CD4-positive, alpha-beta T cell treated with Interleukin-2 at 100 ng/mL for 4 hours (primary cell): ENCODE measurements at places on chromosomes 11 and 22.
A peak's percentile ranks its signal among the peaks of the same experiment; 100 is the strongest.

GRCh38 chr11:88183233-88183632 is 8.0 kb upstream of the RAB38 start:
- no peak for DNase-seq

- DNase-seq: no peak
These were observed 47.1 kb downstream of the ADM start for GRCh38 chr11:10351765-10352641.

- no peak for DNase-seq
These were observed 235.5 kb downstream of the GRIK4 start for GRCh38 chr11:120746836-120747609.

DNA sequence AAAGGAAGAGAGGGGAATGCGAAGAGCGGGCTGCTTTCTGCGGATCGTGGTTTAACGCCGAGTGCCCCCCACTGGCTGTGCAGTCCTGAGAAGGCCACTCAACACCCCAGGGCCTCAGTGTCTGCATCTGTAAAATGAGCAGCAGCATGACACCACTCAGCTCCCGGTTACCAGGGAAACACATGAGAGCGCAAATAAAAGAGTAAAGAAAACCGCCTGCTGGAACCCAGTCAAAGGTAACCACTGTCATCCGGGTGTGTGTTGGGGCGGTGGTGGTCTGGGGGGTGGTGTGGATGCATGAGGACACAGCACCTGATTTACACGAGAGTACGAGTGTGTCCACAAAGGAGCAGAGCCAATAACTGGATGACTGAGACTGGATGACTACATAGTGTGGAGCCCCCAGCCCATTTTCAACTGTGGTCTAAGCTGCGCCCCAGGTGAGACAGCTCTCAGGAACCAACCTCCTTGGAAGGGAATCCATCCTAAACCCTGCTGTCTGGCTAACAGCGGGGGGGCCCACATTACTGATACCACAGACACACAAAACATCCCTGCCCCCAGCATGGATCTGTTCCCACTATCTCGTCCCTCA is 5.7 kb downstream of the CELSR1 start:
- DNase-seq: no peak

DNA sequence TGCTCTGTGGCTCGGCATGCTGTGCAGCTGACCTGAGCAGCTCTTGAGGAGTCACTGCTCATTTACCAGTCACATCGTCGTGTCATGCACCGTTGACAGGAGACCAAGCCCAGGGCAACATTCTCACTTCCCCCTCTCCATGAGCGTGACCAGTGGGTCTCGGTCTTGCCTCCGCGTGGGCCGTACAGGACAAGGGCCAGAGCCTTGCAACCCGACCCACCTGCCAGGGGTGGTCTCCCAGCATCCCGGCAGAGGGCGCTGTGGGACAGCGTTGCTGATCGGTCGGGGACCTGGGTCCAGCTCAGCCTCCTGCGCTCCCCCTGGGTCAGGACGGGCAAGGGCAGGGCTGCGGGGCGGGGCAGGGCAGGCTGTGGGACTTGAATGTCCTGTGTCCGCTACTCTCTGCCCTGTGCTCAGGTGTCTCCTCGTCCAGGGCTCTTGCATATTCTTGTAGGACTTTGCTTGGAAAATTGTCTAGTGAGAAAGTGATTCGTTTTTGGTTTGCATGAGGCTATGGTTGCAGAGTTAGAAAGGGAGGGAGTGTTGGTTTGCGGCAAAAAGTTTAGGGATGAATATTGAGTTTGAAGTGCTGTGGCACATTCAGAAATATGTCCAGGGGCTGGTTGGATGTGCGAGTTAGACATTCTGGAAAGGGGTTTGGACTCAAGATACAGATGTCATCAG is 16.2 kb downstream of the EIF4G2 start:
- peak; percentile 82 for DNase-seq

DNA sequence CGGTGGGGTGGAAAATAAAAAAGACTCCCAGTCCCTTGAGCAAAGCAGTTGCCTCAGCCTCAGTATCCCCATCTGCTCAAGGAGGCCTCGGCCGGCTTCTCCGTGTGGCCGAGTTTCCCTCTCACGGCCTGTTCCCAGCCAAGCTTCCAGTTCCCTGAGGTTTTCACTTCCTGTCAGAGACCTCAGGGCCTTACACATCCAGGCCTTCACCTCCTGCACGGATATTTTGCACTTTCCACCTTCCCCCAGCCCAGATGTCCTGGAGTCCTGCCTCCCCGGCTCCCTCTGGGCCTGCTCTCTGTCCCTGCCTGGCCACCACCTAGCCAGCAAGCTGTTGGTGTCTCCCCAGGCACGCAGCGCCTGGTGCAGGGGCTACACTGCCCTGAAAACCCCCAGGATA is 41.1 kb upstream of the CD82 start:
- no peak for DNase-seq

GRCh38 chr22:47564651-47565434 is 802.4 kb downstream of the TBC1D22A start:
- no peak for DNase-seq

GRCh38 chr11:108241330-108242037 is 18.6 kb downstream of the ATM start:
- peak; percentile 68 for DNase-seq

DNA sequence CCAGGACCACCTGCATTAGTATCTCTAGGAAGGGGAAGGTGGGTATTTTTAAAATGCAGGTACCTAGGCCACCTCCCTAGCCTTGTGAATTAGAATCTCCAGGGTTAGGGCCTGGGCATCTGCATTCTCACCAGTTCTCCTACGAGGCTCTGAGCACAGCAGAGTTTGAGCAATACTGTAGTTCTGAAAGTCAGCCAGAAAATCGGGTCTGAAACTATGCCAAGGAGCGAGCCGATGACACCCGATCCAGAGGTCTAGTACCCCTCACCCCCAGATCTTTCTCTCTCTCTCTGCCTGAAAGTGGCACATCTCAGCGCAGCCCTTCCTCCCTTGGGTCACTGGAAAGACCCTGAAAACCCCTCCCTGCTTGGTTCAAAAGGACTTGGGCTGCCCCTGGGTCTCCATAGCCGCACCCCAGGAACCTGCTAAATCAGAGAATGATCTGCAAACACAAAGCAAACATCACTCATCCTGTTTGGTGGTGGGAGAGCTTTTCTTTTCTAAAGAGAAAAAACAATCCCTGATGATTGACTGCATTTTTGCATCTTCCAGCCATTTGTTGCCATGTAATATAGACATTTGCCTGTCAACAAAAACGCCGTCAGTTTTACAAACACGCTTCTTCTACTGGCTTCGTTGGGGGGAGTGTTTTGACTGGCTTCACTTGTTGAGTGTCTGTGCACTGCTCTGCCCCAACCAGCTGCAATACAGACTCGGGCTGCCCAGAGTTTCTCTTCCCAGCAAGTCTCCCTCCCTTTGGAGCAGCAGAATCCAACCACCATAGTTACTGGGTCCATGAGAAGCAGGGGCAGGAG is 229.9 kb downstream of the MN1 start:
- no peak for DNase-seq

DNA sequence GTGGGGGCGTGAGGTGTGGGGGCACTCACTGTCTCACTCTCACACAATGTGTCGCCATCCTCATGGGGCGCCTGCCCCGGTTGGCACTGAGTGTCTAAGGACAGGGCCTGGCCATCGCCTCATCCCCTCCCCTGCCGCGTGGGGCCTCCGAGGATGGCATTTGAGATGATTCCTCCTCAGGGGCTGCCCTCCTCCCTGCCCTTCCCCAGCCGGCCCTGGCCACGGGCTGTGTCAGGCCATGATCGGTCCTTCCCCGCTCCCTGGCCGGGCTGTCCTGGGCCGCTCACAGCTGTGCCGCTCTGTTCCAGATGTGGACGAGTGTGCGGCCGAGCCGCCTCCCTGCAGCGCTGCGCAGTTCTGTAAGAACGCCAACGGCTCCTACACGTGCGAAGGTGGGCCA is 4.5 kb downstream of the CRELD2 start:
- DNase-seq: no peak

DNA sequence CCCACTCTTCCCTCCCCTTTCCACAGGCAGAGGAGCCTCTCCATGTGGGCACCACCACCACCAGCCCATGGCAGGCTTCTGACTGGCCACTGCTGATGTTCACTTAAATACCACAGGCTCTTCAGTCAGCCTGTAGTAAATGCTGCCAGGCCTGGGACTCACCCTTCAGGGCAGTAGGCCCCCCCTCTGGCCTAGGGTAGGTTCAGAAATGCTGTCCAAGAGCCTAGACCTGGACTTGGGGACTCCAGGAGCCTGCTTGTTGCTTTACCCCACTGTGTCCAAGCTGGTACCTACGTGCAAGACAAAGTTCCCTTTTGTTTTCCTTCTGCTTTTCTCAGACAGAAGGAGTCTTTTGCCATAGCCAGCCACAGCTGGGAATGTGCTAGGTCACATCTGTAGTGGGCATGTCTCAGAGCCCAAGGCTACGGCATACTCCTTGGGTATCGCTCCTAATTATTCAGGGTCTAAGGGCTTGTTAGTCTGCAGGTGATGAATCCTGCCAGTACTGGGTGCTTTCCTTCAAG is 38.6 kb downstream of the TMEM135 start:
- DNase-seq: no peak

DNA sequence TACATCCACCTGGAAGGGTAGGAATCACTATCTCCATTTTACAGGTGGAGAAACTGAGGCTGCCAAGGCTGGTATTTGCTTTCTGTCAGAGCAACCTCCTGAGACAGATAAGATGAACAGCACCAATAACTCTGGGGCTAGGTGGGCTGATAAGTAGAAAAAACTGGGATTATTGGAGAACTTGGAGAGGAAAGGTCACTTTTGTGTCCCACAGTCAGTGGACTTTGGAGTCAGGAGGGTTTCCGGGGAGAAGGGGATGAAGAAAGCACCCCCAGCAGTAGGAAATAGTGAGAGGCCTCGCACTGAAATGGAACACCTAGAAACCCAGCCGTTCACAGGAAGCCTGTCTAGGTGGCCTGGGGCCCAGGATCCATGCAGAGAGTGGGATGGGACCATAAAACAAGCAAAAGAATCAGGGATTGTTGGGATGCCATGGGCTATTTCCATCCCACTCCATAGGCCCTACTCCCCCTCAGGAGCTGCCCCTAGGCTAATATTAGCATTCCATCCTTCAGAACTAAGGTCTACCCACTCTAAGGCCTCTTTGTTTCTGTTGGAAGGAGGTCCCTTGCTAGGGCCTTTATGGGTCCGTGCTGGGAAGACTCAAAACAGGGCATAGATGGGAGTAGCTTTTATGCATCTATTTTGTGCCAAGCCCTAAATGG is 31.0 kb upstream of the FCHSD2 start:
- no peak for DNase-seq

- no peak for DNase-seq
These were observed 52.6 kb downstream of the ARHGAP42 start for GRCh38 chr11:100739666-100740065.

DNA sequence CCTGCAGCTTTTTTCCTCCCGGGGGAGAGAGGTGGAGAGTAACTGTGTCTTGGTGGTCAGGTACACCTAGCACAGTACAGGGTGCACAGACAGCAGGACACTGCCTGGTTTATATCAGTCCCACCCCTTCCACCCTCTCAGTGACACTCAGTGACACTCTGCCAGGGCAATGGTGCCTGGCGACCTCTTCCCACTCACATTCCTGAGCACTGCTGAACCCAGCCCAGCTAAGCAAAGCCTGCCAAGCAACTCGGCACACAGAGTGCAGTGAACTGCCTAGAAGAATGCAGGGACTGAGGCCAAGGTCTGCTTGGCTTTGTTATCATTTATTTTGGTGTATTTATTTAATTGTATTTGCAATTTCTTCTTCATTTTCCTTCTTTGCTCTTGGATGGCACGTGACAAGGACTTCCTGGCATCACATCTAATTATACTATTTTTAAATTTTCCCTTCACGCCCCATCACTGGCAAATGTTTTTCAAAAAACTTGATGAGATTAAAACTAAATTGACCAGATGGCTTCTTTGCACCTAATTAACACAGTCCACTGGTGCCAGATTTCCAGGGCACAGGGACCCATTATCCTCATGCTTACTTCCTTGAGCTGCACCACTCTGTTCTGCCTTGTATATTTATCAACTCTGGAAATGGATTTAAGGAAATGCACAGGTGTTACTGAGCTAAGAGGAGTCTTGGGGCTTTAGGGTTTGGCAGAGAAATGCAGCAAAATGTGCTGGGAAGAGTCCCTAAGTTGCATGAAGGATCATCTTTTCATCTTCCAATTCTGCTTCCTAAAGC is 205.6 kb downstream of the ADAMTS15 start:
- DNase-seq: no peak

DNA sequence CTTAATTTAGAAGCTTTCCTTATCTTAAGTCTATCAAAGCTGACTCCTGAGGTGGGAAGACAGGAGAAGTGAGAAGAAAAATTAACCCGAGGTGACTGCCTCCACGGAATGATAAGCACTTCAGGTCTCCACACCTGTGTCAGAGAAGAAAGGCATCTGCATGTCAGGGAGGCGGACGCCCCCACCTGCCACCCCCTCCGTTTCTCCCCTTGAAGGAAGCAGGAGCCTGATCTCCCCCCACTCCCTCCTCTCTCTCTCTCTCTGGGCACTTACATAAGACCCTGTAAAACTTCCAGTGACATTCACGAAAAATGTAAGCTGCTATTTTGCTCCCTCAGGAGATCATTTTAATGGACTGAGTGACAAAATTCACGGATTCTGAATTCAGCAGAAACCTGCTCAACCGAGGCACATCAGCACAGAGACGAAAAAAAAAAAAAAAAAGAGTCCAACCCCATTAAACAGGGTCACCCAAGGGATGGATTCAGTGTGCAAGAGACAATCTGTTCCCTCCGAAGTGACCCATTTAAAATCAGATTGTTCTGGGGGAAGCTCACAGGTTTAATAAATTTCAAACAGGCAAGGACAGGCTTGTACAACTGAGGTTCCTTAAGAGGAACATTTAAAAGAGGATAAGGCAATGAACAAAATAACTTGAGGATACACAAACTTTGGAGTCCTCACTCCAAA is 1.5 kb downstream of the LARGE1 start:
- DNase-seq: no peak

DNA sequence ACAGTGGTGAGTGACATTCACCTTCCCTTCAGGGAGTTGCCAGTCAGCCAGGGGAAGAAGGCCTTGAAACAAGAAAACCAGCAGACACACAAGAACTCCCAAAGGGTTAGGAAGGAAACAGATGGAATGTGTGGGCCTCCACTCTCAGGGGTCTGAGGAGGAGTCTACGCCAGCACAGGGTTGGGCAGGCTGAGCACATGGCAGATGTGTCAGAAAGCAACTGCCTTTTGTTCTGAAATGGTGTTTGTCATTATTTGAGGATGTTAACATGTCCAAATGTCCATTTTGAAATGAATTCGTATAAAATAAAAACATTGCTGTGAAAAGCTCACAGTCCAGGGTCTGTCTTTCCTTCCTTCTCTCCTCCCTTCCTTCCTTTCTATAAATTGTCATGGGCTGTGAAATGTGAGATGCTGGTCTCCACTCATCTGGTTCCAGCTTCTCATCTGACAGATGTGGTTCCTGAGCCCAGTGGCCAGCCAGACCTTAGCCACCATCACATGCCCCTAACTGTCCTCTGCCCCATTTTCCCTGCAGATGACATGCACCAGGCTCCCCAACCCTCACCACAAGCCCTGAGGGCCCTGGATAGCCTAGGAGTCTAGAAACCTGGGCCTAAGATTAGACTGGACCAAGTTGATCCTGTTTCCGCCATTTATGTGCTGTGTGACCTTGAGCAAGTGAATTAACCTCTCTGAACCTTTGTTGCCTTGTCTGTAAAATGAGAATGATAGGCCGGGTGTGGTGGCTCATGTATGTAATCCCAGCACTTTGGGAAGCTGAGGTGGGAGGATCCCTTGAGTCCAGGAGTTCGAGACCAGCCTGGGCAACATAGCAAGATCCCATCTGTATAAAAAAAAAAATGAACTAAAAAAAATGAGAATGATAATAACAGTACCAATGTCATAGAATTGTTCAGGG is 56.2 kb upstream of the CRYBB3 start:
- no peak for DNase-seq
